Activated CD4-positive, CD25-positive, alpha-beta regulatory T cell (primary cell): ENCODE measurements at places on chromosomes 3 and 15.

- DNase-seq: no peak
These were observed 34.4 kb downstream of the B3GNT5 start for GRCh38 chr3:183287301-183287971.

DNA sequence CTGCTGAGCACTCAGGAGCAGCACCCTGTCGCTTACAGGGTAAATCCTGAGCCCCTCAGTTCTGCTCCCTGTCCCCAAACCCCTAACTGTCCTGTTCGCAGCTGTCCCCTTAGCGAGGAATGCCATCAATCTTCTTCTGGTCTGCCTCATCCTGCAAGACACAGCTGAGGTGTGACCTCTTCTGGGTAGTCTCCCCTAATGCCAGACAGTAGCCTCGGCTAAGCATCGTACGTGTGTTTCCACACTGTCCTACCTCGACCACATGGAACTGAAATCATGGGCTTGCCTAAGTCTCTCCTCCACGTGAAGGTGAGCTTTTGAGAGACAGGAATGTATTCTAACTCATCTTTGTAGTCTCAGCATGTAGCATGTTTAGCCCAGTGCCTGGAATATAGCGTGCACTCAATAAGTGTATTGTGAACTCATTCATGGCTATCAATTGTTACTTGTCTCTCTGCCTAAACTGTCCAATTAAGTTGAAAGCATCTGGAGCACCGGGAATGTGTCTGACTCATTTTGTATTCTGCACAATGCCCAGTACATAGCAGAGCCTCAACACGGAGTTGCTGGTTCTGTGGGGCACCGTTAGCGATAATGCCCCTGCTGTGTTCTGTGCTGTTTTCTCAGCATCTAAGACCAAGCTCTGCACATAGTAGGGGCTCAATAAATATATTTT is 90.2 kb downstream of the HES1 start:
- no peak for DNase-seq

GRCh38 chr3:165439765-165440164 is 243.6 kb upstream of the SLITRK3 start:
- no peak for DNase-seq

- DNase-seq: no peak
These were observed 14.8 kb downstream of the CCNDBP1 start for GRCh38 chr15:43199945-43200488.

GRCh38 chr15:58136731-58137130 is 1.4 kb upstream of the AQP9 start:
- DNase-seq: no peak

DNA sequence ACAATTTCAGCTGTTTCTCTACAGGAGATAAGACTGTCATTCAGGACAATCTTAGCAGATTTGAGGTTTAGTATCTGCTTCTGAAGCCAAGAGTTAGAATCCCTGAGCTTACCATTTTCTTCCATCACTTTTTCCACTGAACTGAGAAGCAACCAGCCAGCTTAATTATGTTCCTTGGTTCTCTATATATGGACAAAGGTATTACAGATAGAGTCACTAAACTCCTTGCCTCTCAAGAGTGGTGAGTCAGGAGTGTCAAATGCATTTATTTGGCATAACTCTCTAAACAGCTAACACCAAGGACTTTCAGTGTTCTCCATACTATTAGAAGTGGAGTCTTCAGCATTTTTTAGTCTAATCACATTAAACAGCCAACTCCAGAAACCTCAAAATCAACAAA is 239.3 kb downstream of the ALCAM start:
- DNase-seq: no peak

DNA sequence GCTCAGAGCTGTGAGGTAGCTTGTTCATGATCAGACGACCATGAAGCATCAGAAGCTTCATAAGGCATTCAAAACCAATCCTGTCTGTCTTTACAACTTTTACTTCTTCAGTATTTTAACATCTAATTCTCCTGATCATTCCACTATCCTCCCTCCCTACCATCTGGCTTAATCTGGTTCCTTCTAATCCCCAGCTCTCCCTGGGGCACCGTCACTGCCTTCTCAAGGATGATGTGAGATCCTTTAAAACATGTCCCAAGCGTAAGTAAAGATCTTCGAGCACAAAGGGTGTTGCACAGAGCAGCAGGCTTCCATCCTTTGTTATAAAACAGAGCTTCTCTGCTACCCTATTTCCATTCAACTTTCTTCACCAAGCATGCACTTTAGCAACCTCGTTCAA is 362.7 kb upstream of the ARRDC4 start:
- DNase-seq: no peak

DNA sequence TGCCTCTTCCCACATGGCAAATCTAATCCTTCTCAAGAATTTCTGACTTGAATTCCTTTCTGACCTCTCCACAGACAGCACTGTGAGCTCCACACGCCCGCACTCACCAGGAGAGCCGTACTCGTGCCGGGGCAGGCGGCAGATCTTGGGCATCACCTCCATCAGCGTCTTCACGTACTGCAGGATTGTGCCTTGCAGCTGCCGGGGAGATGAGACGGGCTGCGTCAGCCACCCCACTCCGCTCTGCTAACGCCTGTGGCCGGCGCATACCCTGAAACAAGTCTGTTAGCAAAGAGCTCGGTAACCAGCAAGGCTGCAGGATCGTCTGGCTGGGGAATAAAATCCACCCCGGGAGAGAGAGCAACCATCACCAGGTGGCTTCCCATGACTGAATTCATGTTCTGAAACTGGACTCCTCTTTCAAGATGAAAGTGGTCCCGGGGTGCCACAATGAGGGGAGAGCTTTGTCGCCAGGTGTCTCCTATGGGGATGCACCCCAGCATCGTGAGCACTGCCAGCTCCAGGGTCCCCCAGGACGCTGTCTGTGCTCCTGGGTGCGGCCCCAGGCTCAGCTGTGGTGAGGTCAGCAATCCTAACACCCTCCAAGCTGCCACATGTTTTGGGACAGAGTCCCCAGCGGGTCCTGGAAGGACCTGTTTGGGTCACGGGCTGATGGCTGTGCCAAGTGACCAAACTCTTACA is 43.4 kb downstream of the NIPA2 start:
- DNase-seq: no peak

DNA sequence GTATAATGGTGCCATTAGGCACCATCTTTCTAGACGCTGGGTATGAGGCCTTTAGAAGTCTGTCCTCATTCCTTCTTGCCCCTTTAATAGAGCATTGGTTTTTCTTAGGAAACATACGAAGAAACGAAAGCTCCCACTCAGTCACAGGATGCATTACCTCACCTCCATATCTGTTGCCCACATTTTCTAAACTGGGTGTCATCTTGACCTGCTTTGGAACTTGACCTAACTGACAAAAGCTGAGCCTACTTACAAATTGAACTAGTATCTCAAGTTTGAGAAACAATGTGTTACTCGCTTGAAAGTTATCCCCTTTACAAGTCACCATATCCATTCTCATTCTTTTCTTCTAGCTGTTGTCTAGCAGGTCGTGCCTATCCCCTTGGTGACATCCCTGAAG is 102.7 kb downstream of the VPS8 start:
- no peak for DNase-seq

DNA sequence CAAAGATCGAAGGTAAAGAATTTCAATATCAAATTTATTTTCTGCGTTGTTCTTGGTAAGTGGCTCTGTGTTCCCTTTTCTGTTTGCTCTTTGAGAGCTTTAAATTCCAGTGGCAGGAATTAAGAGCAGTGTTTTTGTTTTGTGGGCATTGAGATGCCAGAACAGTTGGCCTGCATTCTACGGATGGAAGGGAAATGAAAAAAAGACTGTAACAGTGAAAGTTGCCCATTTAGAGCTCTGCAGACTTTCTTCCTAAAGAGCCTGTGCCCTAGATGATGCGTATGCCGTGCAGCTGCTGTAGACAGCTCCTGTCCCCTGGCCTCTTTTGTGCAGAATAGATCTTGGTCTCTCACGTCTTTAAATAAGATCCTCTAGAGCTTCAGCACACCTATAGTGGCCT is 58.8 kb downstream of the KAT2B start:
- DNase-seq: no peak

GRCh38 chr3:8650583-8651416 is 6.2 kb upstream of the SSUH2 start:
- DNase-seq: no peak

GRCh38 chr3:11495948-11496557 is 147.7 kb downstream of the VGLL4 start:
- no peak for DNase-seq

GRCh38 chr3:17046623-17047022 is 161.9 kb downstream of the PLCL2 start:
- DNase-seq: no peak

- no peak for DNase-seq
These were observed 13.8 kb downstream of the RIOX2 start for GRCh38 chr3:97958396-97958795.

DNA sequence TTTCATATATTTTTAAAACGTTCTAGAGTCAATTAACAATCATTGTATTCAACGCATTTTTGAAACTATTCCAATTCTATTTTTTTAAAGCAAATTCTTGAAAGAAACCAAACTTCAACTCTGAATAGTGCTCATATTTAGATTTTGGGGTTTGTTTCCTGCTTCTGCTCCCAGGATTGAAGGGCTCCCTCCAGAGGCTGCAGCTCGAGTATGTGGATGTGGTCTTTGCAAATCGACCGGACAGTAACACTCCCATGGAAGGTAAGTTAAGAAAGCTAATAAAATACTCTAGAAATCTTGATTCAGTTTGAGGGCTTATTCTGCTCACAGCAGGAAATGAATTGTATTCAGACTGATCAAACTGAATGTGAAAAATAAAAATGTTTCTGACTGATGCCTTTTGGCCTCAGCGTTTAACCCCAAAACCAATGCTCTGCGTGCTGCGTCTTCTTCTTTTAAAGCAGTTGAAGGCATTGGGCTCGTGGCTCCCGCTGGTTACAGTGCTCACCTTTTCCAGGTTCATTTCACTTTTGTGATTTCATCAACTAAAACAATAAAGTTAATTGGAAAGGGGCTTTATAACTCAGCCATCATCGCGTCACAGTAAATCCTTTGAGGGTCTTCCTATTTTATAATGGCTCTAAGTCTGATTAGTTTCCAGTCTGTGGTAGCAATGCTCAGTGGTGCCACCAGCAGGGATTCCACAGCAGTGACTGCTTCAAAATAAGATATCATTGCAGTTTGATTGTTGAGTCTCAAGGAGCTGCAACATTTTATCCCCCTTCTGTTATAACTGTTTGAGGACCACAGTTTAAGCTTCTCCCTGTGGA is 80.1 kb downstream of the SSR3 start:
- no peak for DNase-seq

DNA sequence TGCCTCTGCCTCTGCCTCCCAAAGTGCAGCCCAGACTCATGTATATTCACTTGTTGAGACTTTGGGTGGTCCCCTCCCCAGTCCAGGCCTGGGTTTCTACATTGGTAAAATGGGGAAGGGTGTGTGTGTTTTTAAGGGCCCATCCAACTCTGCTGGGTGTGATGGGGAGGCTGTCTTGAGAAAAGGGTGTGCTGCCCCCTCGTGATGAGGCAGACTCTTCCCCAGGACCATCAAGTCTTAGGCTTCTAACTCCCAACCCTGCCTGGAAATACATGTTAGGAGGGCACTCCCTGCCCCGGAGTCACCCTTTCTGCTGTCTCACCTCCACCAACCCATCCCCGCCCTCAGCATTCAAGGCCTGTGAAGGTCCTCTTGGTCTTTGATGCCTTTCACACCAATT is 4.4 kb upstream of the PTPN23 start:
- no peak for DNase-seq

GRCh38 chr15:48021336-48022086 is 99.3 kb upstream of the SLC24A5 start:
- no peak for DNase-seq

GRCh38 chr3:107271787-107272387 is 105.4 kb upstream of the CCDC54 start:
- DNase-seq: no peak

- DNase-seq: no peak
These were observed 771.6 kb upstream of the NR2F2 start for GRCh38 chr15:95558916-95559315.

GRCh38 chr3:30455840-30456239 is 150.6 kb upstream of the TGFBR2 start:
- no peak for DNase-seq

DNA sequence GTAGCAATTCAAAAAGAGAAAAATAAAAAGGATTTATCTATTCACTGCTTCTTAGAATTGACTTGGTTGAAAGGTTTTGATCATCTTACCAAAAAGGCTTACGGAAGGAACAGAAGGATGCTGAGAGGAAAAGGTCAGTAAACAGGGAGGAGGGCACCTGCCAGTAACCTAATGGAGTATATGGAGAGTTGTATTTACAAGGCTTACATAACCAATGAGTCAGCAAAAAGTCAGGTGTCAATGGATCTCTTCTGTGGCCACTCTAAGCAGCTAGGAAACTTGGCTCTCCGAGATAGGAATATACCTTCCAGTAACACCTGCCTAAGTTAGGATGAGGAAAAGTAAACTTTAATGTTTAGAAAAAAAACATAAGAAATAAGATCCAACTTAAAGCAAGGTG is 80.5 kb upstream of the PLXND1 start:
- DNase-seq: no peak

GRCh38 chr15:73617913-73618312 is 15.3 kb downstream of the NPTN start:
- no peak for DNase-seq

DNA sequence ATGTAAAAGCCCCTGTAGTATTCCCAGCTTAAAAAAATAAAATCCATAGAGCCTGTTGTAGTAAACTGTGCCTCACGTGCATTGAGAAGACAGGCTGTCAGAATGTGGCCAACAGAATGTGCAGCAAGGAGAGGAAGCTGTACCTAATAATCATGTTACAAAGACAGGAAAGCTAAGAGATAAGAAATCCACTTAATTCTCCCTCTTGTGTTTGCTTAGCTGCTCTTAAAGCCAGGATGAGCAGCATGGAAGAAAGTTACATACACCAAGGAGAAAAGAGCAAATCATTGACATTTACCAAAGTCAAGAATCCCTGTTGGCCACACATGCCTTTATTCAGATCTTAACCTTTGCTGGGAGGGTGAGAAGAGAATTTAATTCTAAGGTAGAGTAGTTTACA is 85.9 kb downstream of the TNIK start:
- DNase-seq: no peak

DNA sequence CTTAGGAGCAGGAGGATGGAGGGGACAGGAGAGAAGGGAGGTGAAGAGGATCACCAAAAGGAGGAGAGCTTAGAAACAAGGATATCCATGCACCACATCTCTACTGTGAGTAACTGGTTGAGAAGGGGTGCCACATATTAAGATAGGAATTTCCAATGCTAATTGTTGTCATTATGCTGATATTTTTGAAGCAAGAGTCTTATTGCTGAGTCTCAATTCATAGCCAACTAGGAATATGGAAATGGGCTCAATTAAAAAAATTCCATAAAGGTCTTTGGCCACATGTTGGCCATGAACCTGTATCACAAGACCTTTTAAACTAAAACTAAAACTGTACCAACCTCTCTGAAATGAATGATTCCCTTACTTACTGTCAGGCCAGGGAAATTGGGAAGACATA is 642.6 kb downstream of the MAGI1 start:
- no peak for DNase-seq

- DNase-seq: no peak
These were observed 7.4 kb downstream of the SPRED1 start for GRCh38 chr15:38260077-38260476.
